Renal pelvis (tissue), 12 donors: ENCODE measurements at places on chromosomes 2 and 18.

- no peak for DNase-seq
These were observed 81.4 kb upstream of the BZW1 start for GRCh38 chr2:200730302-200730701.

GRCh38 chr18:57811477-57812125 is 8.5 kb upstream of the ATP8B1 start:
- no peak for DNase-seq

- no peak for DNase-seq
These were observed 158.5 kb upstream of the SH3BP4 start for GRCh38 chr2:234793212-234793785.

DNA sequence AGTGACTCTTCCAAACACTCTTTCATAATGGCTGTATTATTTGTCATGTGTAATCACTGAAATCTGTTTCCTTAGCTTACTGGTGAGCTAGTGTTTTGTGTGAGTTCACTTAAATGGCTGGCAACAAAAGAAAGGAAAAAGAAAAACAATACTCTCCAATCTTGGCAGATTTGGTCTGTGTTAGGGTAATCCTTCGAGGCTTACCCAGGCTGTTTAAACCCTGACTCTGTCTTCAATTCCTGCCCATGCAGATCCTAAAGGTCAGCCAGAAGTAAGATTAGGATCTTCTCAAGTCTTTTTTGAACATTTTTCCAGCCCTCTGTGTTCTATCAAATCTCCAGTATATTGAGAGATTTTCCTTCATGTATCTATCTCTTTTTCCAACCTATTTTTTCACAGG is 85.3 kb downstream of the CCDC178 start:
- no peak for DNase-seq

DNA sequence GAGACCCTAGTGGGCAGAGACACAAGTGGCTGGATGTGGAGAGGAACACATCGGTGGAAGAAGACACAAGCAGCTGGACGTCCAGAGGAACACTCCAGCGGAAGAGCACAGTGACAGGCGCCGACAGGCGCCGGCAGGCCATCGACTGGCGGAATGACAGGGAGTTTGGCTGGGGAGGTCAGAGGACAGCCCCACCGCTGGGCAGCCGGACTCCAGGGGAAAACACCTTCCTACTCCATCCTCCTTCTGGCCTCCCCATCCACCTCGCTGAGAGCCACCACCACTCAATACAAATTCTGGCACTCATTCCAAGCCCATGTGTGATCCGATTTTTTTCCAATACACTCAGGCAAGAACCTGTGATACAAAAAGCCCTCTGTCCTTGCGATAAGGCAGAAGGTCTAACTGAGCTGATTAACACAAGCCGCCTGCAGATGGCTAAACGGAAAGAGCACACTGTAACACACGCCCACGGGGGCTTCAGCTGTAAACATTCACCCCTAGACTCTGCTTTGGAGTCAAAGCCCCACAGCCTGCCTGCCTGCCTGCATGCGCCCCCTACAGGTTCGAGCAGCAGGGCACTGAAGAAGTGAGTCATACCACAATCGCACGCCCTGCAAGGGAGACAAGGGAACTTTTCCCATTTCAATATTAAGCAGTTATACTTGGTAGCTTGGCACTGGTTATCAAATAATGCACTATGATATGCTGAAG is 50.2 kb upstream of the LRP1B start:
- DNase-seq: no peak
